ENCODE measurements at places on chromosomes 7 and 10. TPM values are rescaled to one million over a fixed set of nuclear protein-coding genes. Genes with fewer than 3 reads are reported as not detected.

Gene ANKRD1
- not detected for total RNA-seq

GRCh38 chr10:96500519-96500918 lies 13.2 kb downstream of the TLL2 start:
- DNase-seq, result no peak
- no peaks in the 10 kb centered on the region for H3K4me1 ChIP-seq
- H3K27me3 ChIP-seq, result peaks cover 7% of the 10 kb centered on the region
- H3K4me3 ChIP-seq, result no peak overlapping the region

Gene FAM237B
- total RNA-seq, result not detected

- no peak overlapping the region for H3K27ac ChIP-seq
- peaks cover 2% of the 10 kb centered on the region for H3K27me3 ChIP-seq
- no peaks in the 10 kb centered on the region for H3K4me1 ChIP-seq
Measured at GRCh38 chr7:134154581-134155130, 27.5 kb downstream of the LRGUK start.

Gene GNGT1
- not detected for total RNA-seq

Data from activated B cell treated with CpG ODN at 0.5 μM for 24 hours (primary cell).